ENCODE measurements at places on chromosomes 2 and 18.

DNA sequence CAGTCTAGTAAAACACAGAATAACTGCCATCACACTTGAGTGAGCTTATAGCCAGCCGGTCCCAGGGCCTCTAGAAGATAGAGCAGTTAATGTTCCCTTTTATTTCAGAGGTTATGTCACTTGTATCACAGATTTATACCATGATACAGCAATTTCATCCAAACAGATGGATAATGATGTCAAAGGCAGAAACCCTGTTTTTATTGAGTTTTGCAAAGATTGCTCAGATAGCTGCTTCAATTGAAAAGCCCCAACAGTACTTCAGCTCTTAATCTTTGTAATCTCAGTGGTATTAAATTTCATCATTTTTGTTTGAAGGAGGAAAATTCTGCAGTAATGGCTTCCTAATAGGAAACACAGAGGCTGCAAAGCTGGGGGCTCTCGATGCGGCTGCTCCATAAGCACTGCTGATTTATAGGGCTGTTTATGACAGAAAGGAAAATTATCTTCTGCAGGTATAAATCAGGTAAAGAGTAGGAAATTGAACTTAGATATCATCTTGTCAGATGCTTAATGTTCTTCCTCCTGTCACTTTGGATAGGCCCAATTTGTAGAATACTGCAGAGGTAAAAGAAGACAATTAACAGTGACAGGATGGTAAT is 112.3 kb downstream of the LNPK start:
- DNase-seq = no peak

DNA sequence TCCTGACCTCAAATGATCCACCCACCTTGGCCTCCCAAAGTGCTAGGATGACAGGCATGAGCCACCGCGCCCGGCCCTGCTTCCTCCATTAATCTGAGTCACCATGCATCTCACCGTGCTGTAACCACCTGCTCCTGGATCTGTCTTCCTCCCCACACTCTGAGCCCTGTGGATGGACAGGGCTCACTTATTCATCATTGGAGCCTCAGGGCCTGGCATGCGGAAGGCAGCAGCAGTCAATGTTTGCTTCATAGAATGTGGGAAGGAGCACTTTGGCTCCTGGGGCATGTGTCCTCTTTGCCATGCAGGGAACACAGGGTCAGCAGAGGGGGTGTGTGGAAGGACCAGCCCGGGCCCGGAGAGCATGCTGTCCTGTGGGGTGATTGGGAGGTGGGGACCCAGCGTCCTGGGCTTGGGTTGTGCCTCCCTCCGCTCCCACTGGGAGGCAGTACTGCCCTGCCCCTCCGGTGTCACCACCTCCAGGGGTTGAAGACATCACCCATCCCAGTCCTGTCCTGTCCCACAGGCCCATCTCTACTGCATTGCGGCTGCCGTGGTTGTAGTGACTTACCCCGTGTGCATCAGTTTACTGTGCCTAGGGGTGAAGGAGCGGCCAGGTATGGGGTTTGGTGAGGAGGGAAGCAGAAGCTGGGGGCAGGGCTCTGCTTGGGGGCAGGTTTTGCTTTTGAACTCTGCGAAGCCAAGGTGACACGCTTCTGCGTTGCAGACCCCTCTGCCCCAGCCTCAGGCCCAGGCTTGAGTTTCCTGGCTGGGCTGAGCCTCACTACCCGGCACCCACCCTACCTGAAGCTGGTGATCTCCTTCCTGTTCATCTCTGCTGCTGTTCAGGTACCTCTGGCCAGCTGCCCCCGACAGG is 11.5 kb downstream of the MFSD2B start:
- DNase-seq = peak; percentile 29

DNA sequence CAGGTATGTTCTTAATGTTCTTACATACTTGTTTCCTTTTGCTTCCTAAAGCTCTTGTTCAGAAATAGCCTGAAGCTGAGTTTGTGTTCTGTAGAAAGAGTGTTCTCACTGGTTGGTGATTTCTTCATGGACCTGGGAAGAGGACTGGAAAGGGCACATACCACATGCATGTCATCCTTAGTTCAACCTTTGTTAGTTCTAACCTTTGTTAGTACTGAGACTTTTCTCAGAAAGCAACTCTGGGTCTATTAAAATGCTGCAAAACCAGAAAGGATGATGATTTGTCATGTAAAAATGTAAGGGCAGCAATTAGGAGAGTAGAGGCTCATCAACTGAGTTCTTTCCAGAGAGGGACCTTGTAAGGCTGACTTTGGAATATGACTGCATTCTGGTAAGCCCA is 2.5 kb upstream of the FAP start:
- DNase-seq = peak; percentile 19

- no peak for DNase-seq
Measured at GRCh38 chr2:46492301-46492700, 12.9 kb downstream of the TMEM247 start.

GRCh38 chr2:237156031-237156856 is 70.6 kb downstream of the COPS8 start:
- DNase-seq = peak; percentile 97
